ENCODE measurements at places on chromosomes 12 and 14.

DNA sequence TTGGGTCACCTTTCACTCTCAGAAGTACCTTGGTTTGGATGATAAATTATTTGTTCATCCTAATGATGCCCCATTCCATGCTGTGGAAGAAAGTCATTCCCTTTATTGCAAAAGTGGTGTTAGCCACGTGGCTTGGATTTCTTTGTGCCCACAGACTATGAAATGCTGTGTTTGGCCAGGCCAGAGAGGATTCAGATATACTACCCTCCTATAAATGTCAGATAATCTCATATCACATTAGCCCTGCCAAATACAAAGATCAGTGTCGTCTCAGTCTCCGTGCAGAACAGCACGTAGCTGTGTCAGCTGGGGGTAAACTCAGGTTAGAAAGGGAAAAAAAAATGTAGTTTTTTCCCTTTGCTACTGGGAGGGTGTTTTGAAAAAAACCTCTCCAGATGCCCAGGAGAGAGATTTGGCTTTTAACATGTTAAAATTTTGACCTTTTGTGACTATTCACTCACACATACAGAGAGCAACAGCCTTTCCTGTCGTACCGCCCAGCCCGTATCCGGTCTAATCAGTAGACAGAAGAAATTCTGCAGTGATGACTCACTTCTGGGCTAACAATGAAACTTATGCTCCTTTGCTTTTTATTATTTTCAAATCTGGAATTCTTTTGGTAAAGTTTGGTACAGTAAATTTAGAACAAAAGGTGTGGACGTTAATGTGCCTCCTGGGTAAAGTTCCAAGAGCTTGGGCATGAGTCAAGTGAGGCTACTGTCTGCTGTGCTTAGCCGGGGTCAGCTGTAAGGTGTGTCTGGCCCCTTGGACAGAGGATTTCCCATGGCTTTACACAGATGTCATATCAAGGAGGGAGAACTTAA lies 8.5 kb upstream of the PTPRB start:
- DNase-seq = peak; percentile 72

DNA sequence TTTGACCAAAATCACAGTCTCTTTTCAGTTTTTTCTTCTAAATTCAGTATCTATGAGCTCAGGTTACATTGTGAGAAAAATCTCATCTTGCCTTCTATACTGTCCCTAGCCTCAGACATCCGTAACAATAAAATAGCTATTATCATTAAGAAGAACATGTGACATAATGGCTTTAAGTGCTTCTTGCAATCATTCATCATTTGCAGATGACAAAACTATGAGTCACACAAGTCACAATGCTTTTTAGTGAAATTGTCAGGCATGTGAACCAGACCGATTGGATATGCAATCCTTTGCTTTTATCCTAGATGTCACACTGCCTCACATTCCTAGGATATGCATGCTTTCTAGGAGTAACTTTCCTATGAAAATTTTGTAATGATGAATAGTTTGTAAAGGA lies 313.1 kb downstream of the SLC6A15 start:
- DNase-seq = no peak

DNA sequence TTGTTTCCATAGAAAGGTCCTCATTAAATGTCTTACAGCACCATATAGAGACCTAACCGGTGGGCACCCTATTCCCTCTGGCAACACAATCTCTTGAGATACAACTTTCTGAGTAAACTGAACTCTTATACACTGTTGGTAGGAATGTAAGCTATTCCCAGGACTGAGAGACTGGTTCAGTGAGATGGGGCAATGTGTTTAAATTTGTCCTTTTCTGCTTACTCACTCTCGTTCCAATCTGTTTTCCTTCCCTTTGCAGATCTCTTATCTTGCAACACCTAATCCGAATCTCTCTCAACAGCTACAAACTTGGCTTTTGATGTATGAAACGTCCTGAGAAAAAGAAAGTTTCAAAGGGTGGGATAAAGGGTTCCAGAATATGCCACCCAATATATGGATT lies 26.1 kb upstream of the ETV6 start:
- no peak for DNase-seq

DNA sequence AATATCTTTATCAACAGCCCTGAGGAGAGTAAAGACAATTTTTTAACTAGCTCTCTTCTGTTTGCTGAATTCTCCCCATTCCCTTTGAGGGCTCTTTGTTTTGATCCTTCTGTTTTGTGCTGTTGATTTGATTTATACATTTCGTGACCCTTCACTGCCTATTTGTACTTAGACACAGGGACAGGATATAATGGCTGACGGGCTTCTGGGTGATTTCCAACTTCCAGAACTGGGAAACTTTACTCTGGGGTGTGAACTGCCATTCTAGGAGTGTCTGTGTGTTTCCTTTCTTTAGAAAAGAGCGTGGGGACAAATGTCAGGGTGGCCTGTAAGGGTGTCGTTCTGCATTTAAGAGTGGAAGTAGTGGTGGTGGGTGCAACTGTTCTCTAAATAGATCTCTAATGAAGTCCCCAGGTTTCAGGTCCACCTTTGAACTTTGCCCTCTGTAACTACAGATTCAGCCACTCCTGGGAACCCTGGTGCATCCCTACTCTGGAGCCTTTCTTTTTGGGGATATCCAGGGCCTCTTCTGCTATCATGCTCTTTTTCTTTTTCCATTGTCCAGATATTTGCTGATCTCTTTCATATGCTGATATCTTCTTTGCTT lies 22.3 kb upstream of the SSPN start:
- DNase-seq = no peak

GRCh38 chr12:99513066-99513465 lies 134.5 kb upstream of the GARIN6 start:
- no peak for DNase-seq

GRCh38 chr12:127235761-127236160 lies 1031.2 kb upstream of the TMEM132C start:
- DNase-seq = no peak

DNA sequence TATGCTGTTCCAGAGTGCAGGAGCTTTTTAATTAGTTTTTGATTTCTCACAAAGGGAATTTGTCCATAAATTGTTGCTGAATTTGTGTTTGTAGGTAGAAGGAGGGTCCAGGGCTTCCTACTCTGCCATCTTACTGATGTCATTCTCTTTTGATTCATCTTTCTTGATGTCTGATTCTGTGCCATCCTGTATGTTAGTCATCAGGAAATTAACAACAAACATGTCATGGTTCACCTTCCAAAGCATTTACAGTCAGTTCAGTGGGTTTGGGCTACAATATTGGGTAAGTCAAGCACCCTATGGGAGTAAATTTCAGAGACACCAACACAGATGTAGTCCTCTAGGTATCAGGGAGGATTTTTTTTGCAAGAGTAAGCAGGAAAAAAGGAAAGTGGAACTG lies 135.2 kb upstream of the SLC38A2 start:
- DNase-seq = no peak

DNA sequence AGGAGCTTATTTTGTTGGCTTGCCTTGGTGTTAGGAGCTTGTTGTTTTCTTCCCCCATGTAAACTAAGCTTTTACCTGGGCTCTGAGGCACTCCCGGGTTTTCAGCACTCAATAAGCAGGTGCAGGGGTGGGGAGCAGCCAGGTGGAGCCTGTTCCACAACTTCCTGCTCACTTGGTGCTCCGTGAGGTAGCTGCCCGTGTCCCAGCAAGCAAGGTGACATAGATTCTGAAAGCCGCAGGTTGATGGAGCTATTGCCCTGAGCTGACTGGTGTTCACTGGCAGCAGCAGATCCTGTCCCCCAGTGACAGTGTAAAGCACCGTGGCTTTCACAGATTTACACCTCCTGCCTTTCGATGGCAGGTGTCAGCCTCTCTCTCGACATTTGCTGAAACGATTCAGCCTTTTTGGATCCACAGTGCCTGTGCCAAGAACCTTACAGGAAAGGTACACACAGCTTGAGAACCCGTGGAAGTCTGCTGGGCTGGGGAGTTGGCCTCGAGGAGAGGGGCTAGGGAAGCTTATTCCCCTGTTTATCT lies 295.7 kb upstream of the FKBP4 start:
- DNase-seq = no peak

DNA sequence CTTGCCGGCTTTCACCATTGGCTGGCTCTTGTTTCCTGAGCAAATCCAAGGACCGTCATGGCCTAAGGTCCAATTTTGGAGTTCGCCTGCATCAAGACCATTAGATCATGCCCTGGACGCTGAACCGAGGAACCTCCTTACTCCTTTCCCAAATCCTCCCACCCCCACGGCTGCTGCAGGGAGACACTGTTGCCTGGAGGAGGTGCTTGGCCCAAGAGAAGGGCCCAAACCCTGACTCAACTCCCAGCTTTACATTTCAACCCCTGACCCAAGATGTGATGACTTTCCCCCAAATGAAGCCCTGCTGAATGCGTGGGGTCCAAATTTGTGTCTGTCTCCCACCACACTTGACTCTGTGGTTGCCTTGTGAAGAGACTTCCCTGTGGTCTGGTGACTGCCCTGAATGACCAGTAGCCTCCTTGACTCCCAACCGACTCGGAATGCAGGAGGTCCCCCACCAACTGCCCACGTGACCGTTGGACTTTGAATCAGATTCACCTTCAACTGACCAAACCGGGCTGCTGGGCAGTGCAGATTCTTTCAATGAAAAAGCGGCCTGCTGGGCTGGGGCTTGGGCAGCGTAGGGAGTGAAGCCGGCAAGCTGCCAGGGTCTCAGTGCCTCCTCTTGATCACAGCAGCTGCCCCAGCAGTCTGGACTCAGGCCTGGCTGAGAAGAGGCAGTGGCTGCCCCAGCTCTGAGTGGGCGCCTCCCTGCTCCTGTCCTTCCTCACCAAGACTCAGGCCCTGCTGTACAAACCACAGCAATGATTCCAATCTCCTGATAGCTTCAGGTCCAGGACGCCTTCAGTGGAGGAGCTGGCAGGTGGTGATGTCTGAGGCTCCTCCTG lies 46.7 kb upstream of the OASL start:
- no peak for DNase-seq

GRCh38 chr14:92416544-92416943 lies 93.6 kb downstream of the SLC24A4 start:
- no peak for DNase-seq

- no peak for DNase-seq
These were observed 472.7 kb upstream of the FLRT2 start for GRCh38 chr14:85057221-85057620.

- DNase-seq = no peak
These were observed 126.0 kb downstream of the ZFP36L1 start for GRCh38 chr14:68666899-68667298.

GRCh38 chr14:41297576-41298327 lies 308.9 kb upstream of the LRFN5 start:
- DNase-seq = no peak

DNA sequence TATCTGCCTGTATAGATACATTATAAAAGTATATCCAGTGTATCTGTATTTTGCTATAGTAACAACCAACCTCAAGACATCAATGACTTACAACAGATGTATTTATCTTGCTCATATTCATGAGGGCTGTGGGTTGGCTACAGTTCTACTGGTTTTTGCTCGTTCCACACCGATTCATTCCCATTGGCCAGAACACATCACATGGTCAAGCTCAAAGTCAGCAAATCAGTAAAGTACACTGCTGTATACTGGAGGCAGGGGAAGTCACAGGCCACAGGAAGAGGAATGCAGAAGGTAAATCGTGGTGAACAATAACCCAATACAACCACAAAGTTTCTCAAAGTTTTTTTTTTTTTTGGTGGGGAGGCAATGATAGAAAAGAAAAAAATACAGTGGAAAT lies 180.0 kb upstream of the CDKN3 start:
- no peak for DNase-seq

DNA sequence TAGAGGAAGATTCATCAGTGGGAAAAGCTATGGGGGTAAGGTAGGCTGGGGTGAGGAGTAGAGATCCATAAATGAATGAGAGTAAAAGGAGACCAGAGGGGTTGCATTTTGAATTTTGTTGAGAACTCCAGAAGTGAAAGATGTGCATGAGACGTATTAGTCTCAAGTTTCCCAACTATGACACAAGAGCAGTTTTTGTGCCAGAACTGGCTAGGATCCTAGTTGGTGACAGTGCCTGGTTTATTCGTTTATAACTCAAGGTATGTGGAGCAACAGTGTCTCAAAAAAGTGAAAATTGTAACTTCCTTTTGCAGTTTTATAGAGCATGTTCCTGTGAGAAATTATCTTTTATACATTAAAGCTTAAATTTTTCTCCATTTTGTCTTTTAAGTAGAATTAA lies 377.0 kb downstream of the NPAS3 start:
- no peak for DNase-seq

- DNase-seq = no peak
These were observed 42.2 kb upstream of the SLC6A13 start for GRCh38 chr12:304805-305204.

- DNase-seq = no peak
These were observed 40.2 kb downstream of the SPRING1 start for GRCh38 chr12:116697716-116698115.

DNA sequence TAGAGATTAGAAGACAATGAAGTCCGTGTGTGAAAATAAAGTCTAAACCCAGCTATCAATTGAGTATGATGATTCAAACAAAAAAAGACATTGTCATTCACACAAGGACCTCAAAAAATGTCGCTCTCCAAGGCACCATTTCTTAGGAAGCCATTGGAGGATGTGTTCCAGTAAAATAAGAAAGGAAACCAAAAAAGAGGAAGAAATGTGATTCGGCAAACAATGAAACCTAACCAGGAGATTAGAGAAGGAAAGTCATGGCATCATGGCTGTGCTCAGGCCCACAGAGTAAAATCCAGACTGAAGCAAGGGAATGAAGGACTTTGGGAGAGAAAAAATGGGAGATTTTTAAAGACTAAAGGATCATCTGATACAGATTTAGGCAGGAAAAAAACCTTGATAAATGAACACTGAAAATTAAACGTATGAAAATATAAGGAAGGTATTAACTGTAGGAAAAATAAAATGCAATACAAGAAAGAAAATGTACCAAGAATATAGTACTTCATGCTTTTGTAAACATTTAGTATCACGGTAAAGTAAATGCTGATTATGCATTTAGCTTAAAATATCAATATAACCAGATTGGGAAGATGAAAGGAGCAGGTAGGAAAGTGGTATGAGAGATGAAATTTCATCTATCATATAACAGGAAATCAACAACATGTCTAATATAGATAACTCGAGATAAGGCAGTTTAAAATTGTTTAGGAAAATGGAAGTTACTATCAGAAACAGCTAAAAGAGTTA lies 38.2 kb upstream of the MTHFD1 start:
- DNase-seq = peak; percentile 22

DNA sequence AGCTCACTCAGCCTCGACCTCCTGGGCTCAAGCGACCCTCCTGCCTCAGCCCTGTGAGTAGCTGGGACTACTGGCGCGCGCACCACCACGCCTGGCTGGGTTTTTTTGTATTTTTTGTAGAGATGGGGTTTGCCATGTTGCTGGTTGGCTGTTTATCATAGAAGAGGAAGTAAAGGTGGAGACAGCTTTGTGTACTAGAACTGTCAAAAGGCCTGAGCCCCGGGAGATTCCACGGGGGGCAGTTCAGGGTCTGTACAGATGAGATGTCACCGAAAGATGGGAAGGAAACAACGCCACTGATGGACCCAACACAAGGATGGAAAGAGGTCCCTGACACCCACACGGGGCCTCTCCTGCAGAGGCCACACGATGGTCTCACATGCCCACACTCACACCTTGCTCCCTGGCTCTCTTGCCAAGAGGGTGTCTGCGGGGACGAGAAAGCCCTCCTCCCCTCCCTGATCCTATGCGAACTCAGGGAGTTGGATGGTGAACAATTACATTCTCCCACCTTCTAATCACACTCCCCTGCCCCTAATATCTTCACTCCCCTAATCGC lies 66.6 kb downstream of the KDM2B start:
- peak; percentile 24 for DNase-seq

- no peak for DNase-seq
These were observed 82.1 kb downstream of the ZNF664 start for GRCh38 chr12:124055066-124055465.

GRCh38 chr12:124861898-124862676 lies 1.6 kb downstream of the SCARB1 start:
- peak; percentile 55 for DNase-seq

All from OCI-M1 (cell line).